ENCODE measurements at places on chromosomes 6 and 20.

DNA sequence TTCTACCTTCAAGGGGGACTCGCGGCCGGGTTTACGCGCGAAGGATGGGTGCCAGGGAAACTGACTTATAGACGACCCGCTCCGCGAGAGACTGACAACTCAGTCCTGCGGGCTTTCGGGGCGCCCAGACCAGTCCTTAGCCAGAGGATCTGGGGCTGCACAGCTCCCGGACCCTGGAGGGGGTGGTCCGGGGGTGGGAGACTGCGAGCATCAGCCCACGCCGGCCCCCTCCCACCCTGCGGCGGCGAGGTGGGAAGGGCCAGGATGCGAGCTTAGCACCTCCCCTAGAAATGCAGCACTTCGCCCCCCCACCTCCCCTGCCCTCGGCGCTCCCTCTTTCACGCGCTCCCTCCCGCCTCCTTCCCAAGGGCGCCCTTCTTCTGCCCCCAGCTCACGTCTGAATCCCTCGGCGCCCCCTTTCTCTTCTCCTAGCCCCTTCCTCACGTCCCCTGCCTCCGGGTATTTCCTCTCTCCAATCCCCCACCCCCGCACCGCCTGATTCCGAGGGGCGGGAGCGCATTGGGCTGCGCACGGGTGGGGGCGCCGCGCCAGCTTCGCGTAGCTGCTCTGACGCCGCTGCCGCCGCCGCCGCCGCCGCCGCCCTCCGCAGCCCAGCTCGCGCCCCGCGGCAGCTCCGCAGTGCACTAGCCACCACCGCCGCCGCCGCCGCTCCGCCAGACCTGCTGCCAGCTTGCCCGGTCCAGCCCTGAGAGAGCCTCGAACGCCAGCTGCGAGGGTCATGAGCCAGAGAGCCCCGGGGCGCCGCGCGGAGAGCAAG lies at the start of gene SLC32A1:
Gene SLC32A1 (plus strand): TSS at position 639 of the 778 bp plus-strand sequence. CDS start 239 bp downstream, outside the sequence.
- no peak for DNase-seq

GRCh38 chr20:56715309-56715708 lies 86.2 kb downstream of the TFAP2C start:
- DNase-seq = no peak

DNA sequence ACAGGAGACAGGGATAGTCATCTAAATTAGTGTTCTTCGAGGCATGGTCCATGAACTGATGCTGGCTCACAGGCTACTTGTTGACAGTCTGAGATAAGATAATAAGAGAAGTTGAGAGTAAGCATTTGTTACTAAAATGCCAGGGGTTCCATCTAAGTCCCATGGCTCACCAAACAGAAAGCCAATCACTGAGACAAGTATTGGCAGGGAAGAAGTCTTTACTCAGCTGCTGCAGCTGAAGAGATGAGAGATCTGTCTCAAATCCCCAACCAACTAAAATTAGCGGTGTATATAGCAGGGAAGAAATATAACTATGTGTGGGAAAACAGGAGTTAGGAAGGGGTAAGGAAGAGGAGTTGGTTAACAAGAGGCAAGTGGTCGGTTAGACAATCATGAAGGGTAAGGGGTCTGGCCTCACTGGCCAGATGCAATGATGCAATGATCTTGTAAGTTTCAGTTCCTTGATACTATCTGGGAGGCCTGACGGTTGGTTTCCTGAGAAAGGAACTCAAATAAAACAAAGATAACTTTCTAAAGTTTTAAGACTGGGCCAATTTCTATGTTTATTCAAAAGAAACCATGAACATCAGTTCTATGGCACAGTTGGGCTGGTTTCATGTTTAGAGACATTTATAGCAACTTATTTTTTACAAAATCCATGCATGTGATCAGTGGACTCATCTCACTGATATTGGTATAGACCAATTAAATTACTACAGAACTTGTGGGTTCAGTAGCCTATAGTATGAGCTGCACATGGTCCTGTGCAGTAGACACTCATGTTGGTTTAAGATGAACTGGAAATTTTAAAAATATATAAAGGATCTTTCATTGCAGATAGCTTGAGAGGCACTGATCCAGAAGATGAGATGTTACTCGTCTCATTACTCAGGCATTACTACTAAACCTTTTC lies 9.9 kb upstream of the HEBP2 start:
- no peak for DNase-seq

DNA sequence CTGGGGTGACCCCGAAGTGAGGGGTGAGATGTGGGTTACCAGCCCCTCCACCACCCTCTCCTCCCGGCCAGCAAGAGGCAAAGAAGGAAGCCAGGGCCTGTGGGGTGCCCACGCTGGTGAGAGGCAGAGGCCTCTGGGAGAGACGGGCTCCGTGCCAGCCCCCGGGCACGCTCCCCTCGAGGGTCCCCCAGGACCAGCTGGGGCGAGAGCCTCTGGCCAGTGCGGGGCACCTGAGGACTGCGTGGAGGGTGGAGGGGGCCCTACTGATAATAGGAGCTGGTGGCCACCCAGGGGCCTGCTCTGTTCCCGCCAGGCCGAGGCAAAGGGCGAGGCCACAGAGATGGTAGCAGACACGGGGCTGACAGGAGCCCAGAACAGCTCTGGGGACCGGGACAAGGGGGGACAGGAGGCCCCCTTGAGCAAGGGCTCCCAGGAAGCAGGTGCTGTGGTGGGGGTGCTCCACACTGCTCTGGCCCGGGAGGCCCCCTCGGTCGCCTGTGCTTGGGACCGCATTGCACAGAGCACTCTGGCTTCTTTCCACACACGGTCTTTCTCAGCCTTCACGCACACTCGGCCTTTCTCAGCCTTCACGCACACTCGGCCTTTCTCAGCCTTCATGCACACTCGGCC lies 226.9 kb downstream of the TTLL2 start:
- no peak for DNase-seq

- no peak for DNase-seq
Observed at GRCh38 chr20:13094976-13095375, 86.2 kb downstream of the SPTLC3 start.

- DNase-seq = no peak
Observed at GRCh38 chr6:126367849-126368248, 27.9 kb downstream of the CENPW start.

GRCh38 chr6:134436950-134437349 lies 119.0 kb upstream of the SGK1 start:
- no peak for DNase-seq

GRCh38 chr6:73369157-73369556 lies 540 bp downstream of the OOEP start:
- DNase-seq = no peak

GRCh38 chr6:135985471-135985870 lies 134.0 kb downstream of the PDE7B start:
- no peak for DNase-seq

GRCh38 chr6:24763578-24763977 lies 11.2 kb upstream of the GMNN start:
- no peak for DNase-seq

- DNase-seq = no peak
Observed at GRCh38 chr6:53879608-53880007, 84.8 kb downstream of the LRRC1 start.

- no peak for DNase-seq
Observed at GRCh38 chr6:137834508-137834907, 32.6 kb upstream of the TNFAIP3 start.

GRCh38 chr6:22208026-22208425 lies 88.8 kb downstream of the PRL start:
- DNase-seq = no peak

GRCh38 chr20:59177266-59178250 lies 13.9 kb downstream of the ZNF831 start:
- DNase-seq = no peak

GRCh38 chr6:19998541-19998940 lies 161.4 kb downstream of the ID4 start:
- no peak for DNase-seq

GRCh38 chr6:24145690-24146131 lies 19.7 kb downstream of the NRSN1 start:
- no peak for DNase-seq

GRCh38 chr20:43458422-43458924 lies 777 bp downstream of the SRSF6 start:
- DNase-seq = peak; percentile 23

GRCh38 chr20:3970016-3970415 lies 45.3 kb downstream of the RNF24 start:
- DNase-seq = no peak

DNA sequence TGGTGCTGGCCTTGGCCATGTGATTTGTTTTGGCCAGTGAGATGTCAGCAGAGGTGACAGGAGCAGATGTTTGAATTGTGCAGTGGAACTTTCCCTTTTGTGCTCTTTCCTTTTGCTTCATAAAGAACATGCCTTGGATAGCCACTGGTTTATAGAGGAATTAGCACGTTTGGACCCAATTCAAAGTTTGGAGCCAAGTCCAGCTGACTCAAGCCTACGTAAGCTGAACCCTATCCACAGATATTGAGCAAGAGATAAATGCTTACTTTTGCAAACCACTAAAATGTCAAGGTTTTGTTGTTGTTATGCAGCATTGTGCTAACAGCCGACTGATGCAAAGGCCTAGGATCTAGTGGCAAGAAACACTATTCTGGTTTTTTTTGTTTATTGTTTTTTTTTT lies 230.9 kb upstream of the CITED2 start:
- no peak for DNase-seq

DNA sequence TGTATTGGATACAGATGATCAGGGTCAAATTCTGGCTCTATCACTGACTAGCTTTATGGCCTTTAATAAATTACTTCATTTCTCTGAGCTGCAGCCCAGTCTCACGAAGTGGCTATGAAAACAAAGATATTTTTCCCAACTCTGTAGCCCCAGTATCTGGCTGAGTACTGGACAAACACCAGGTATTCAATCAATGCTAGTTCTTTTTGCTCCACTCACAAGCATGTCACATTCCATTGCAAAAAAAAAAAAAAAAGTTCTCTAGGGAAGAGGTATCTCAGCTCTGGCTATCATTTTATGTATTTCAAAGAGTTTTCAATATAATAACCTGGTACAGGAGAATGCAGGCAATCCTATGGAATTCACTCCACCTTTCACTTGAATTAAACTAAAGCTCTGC lies 3.1 kb downstream of the CHD6 start:
- DNase-seq = no peak

GRCh38 chr6:108619431-108620197 lies 58.9 kb downstream of the FOXO3 start:
- no peak for DNase-seq

- DNase-seq = no peak
Observed at GRCh38 chr20:9831032-9831431, 7.8 kb downstream of the PAK5 start.

GRCh38 chr6:105382496-105382895 lies 20.4 kb downstream of the PREP start:
- no peak for DNase-seq

DNA sequence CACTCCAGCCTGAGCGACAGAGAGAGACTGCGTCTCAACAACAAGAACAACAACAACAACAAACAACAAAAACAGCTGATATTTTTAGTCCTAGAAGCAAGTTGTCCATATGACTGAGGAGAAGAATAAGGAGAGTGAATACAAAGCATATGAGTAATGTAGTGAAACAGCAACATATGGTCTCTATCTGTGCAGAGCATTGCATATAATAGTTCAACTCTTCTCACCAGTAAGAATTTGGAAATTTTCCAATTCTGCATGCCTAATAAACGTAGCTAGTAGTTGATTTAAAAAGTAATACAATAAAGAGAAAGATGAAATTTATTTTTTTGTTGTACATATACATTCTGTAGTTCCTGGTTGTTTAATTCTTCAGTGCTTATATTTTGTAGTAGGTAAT lies 129.7 kb upstream of the FAM83B start:
- no peak for DNase-seq

DNA sequence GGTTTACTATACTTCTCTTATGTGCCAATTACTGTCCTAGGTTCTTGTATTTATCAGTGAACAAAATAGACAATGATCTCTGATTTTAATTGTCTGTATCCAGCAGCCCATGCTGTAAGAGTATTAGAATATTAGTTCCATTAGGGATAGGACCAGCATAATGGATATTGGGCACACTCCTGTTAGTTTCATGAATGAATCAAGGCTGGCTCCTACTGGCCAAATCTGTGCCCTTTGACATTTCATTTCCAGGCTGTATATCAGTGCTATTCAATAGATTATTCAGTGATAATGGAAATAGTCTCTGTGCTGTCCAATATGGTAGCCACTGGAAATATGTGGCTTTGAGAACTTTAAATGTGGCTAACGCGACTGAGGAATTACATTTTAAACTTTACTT lies 1007.9 kb upstream of the FLRT3 start:
- no peak for DNase-seq

- no peak for DNase-seq
Observed at GRCh38 chr20:4552075-4552640, 169.6 kb upstream of the PRND start.

DNA sequence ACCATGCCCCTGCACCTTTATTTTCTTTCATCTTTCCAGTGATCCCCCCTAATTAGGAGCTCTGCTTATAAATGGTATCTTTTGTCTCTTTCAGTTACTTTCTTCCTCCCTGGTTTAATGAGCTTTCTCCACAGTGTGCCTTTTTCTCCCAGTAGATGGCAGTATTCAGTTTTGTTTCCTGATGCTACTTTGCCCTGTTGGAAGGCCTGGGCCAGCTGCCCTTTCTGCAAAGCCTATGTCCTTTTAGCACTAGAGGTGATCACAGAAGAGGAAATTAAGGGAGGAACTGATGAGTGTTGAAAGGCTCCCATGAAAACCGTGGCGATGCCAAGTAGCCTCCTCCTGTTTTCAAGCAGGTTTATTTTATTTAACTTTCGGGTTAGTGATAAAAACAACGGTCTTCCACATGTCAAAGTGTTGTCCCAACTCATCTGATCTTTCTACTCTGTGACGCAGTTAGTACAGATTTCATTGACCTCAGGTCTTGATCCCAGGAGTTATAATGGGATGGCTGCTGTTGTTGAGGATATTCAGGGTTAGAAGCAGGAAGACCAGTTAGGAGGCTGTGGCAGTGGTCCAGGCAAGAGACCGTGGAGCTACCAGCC lies 184.2 kb upstream of the BMP2 start:
- DNase-seq = peak; percentile 41

DNA sequence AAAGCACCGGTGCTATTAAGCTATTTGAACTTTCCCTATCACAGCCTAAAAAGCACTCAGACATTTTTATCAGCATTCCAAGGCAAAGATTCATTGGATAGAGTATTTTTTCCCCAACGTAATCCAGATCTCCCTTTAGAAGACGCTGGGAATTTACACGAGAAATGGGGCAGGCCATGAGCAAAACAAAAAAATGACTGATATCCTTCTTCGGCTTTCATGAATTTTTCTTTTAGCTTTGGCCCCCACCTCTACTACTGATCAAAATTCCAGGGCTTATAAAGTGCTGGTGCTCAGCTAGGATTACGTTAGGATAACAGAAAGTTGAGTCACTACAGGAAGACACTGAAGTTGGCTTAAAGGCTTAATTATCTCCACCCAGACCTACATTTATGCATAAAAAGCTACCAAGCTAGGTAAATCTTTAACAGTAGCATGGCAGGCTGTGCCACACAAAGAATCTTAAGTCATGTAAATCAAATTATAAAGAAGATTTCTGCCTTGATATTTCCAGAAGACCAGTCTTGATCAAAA lies 418.5 kb upstream of the BTBD3 start:
- no peak for DNase-seq

DNA sequence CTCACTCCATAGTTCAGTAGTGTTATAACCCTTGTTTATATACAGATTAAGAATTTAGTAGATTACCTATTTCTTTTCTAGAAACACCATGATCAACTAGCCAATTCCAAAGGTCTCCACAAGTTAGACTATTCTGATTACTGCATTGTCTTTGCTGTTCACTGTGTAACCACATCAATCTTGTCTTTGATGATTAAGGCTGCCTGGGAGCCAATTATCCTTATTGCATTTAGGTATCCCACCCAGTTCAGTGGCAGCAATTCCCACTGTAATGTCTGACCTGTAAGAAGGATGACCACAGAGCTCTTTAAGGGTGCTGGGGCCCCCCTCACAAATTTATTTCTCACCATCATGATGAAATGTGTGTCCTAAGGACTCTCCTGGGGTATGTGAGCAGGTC lies 40.2 kb downstream of the PKIB start:
- DNase-seq = no peak
